ENCODE measurements at places on chromosomes 5 and 9. TPM values are rescaled to one million over a fixed set of nuclear protein-coding genes. Genes with fewer than 3 reads are reported as not detected.

SHOC1 gene
- under 0.01 TPM for total RNA-seq

FOXD4L3 gene
- not detected for total RNA-seq

PDE4D gene
- 40.8 TPM for total RNA-seq

LCN12 gene
- total RNA-seq = 0.28 TPM

HTR4 gene
- not detected for total RNA-seq

RGMB gene
- 30.3 TPM for total RNA-seq

SAXO1 gene
- total RNA-seq = under 0.01 TPM

MEGF10 gene
- total RNA-seq = 0.14 TPM

SPEF2 gene
- 2.2 TPM for total RNA-seq

MED7 gene
- total RNA-seq = 5.8 TPM

TGFBI gene
- 2,186 TPM for total RNA-seq

TRAF1 gene
- total RNA-seq = 2.3 TPM

SEMA5A gene
- total RNA-seq = 5.3 TPM

TRIO gene
- total RNA-seq = 121 TPM

PCDHB13 gene
- total RNA-seq = 0.28 TPM

PRLR gene
- total RNA-seq = 0.18 TPM

PCDHGB5 gene
- 15.9 TPM for total RNA-seq

TRPM3 gene
- 0.85 TPM for total RNA-seq

DOCK2 gene
- 4.4 TPM for total RNA-seq

C8G gene
- total RNA-seq = not detected

GPR150 gene
- 0.28 TPM for total RNA-seq

SPATA6L gene
- total RNA-seq = 0.43 TPM

HACD4 gene
- total RNA-seq = 6.9 TPM

NSMF gene
- total RNA-seq = 10.4 TPM

CDC20B gene
- total RNA-seq = not detected

KIF24 gene
- total RNA-seq = 0.55 TPM

OBP2A gene
- not detected for total RNA-seq

POLK gene
- 30.9 TPM for total RNA-seq

PTPRD gene
- 6.9 TPM for total RNA-seq

PCDHGA9 gene
- total RNA-seq = 3.1 TPM

RASA1 gene
- total RNA-seq = 29.6 TPM

All from smooth muscle cell of bladder (primary cell).